ENCODE measurements at places on chromosomes 2 and 18. TPM values are rescaled to one million over a fixed set of nuclear protein-coding genes. Genes with fewer than 3 reads are reported as not detected.

MTHFD2 gene
- total RNA-seq = 37.3 TPM

PLEK gene
- total RNA-seq = 3.9 TPM

GKN2 gene
- total RNA-seq = not detected

FAM168B gene
- 82.0 TPM for total RNA-seq

- H3K27ac ChIP-seq = peak overlapping the region; percentile 99
- peaks cover 61% of the 10 kb centered on the region for H3K4me1 ChIP-seq
- H3K4me3 ChIP-seq = peak overlapping the region; percentile 99
- DNase-seq = no peak
- H3K36me3 ChIP-seq = peaks cover 12% of the 10 kb centered on the region
- no peaks in the 10 kb centered on the region for H3K27me3 ChIP-seq
Measured at GRCh38 chr2:173962583-173963110, 2.5 kb downstream of the SP3 start.

DNA sequence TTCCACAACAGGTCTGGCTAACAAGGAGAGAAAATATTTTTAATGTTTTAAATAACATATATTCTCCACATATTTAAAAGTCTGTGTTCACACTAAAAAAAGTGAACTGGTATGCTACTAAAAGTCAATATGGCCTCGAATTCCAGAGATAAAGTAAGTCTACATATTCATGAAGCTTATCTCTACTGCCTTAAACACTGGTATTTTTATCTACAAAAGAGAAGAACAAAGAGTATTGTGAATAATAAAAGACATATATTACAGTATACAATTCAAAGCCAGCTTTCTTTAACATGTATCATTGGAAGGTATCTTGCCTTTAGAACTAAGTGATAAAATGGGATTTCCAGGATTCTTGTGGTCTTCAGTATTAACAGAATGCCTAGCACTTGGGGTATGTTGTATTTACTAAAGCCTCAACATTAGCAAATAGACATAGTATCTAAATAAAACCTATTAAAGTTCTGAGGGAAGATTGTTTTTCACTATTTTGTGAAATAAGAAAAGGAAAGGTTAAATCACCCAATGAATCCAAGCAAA, 302.8 kb upstream of the CCDC68 start:
- H3K27me3 ChIP-seq = no peaks in the 10 kb centered on the region
- DNase-seq = no peak
- no peaks in the 10 kb centered on the region for H3K36me3 ChIP-seq

- H3K27ac ChIP-seq = no peak overlapping the region
- no peaks in the 10 kb centered on the region for H3K27me3 ChIP-seq
- peaks cover 34% of the 10 kb centered on the region for H3K4me1 ChIP-seq
- no peak overlapping the region for H3K4me3 ChIP-seq
- peaks cover 42% of the 10 kb centered on the region for H3K36me3 ChIP-seq
- DNase-seq = no peak
Measured at GRCh38 chr2:143730953-143731260, 601.7 kb downstream of the ARHGAP15 start.

DNA sequence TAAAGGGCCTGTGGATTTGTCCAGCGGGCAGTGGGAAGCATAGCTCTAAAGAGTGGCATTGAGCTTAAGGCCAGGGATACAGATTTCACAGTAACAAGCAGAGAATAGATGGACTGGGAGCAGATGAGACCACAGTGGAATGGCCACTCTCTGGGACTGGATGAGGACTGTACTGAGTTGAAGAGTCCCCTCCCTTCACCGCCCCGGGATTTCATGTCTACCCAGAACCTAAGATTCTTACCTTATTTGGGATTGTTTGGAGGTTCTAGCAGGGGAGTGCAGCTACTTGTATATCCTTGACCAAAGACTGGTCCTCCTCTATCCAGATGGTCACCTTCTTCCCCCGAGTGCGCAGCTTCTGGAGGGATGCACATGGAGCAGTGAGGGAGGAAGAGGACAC, 28.0 kb upstream of the EFEMP1 start:
- H3K4me1 ChIP-seq = no peaks in the 10 kb centered on the region
- DNase-seq = no peak
- H3K36me3 ChIP-seq = no peaks in the 10 kb centered on the region
- H3K4me3 ChIP-seq = no peak overlapping the region
- H3K27me3 ChIP-seq = peaks cover 17% of the 10 kb centered on the region

DNA sequence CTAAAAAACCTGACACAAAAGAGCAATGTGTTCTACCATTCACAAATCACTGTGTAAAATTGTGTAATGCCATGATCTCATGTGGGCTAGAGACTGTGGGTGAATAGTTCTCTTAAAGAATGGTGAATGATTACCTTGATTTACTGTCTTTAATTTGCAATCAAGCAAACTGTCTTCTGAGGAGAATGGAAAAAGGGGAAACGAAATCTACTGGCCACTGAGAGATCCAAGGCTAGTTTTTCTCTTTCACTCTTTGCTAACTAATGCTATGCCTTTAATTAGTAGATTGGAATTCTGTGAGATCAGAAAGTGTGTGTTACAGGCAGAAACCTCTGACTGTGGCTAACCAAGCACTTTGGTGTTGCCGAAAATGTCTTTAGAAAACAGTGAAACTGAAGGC, 422.7 kb downstream of the TGIF1 start:
- no peak for DNase-seq
- H3K27me3 ChIP-seq = peaks cover 6% of the 10 kb centered on the region
- no peak overlapping the region for H3K27ac ChIP-seq
- no peak overlapping the region for H3K4me3 ChIP-seq
- no peaks in the 10 kb centered on the region for H3K36me3 ChIP-seq

DNA sequence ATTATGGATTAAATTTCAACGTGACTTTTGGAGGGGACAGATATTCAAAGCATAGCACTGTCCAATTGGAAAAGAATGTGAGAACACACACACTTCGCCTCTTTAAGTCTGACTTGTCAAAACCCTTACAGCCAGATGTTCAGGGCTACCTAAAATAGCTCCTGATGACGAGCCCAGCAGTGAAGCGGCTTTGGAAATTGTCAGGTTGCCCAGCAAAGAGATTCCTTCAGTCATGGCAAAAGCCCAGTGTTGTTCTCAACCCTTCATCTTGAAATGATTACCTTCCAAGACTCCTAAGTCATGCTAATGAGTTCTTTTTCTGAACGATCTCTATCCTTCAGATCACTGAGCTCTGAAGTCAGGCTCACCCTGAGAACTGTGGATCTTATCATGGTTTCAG, 436.6 kb downstream of the LRATD1 start:
- no peaks in the 10 kb centered on the region for H3K4me1 ChIP-seq
- no peak for DNase-seq
- no peak overlapping the region for H3K27ac ChIP-seq
- no peaks in the 10 kb centered on the region for H3K36me3 ChIP-seq
- peaks cover 3% of the 10 kb centered on the region for H3K27me3 ChIP-seq

DNA sequence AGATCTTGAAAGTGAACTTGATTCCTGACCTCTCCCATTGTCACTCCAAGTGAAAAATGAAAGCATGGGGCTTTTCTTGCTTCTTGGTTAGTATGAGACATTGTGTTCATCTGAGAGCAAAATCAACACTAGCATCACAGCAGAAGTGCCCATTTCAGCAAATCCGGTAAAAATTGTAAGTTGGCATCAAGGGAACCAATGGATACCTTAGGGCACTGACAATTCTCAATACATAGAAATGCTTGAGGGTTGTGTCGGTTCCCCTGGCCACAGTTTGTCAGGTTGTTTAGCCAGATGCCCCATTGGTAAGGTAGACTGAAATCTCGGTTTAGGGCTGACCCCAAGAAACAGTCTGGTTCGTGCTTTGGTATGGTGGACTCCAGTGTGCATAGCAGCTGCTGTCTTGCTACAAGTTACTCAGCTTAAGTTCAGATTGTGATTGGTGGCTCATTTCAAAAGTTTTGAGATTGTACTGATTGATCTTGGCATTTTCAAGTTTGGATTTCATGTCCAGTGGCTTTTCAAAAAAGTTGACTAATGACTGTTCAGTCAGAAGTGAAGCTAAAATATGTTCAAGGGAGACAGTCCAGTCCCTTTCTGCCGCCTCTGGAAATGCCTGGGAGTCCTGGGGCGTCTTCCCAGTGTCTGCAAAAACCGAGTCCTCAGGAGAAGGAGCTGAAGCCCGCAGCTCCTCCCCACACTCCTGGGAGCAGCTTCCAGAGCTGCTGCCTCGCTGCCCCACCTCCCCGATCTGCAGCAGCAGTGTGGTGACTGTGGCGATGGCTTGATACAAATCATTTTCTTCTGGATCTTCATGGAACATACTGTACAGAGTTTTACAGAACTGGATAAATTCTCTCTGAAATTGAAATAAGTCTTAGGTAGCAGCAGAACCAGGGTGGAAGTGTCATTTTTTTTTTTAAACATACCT, 5.6 kb downstream of the RPL31 start:
- peaks cover 3% of the 10 kb centered on the region for H3K36me3 ChIP-seq
- no peak overlapping the region for H3K4me3 ChIP-seq
- H3K27me3 ChIP-seq = no peaks in the 10 kb centered on the region
- peaks cover 28% of the 10 kb centered on the region for H3K4me1 ChIP-seq
- H3K27ac ChIP-seq = peak overlapping the region; percentile 3

- H3K4me3 ChIP-seq = no peak overlapping the region
- peaks cover 35% of the 10 kb centered on the region for H3K4me1 ChIP-seq
- H3K27ac ChIP-seq = no peak overlapping the region
- H3K36me3 ChIP-seq = no peaks in the 10 kb centered on the region
Measured at GRCh38 chr2:119352357-119352756, 14.3 kb downstream of the C2orf76 start.

DNA sequence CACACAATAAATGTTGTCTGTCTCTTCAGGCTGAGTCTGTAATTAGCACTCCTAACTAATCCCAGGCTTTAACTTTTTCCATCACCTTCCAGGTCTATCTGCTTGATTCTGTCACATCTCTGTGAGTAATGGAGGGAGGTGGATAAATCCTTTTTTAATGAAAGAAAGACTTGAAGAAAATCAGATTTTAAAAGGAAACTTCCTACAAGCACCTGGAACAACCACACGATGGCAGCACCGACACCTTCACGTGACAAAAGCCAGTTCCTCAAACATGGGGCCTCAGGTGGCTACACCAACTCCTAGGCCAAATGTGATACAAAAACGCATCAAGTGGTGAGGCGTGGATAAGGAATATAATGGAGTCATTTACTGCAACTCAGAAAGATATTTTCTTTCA, 41.8 kb downstream of the TGFBRAP1 start:
- H3K27me3 ChIP-seq = no peaks in the 10 kb centered on the region
- H3K4me1 ChIP-seq = no peaks in the 10 kb centered on the region
- DNase-seq = peak; percentile 23
- no peak overlapping the region for H3K27ac ChIP-seq

DNA sequence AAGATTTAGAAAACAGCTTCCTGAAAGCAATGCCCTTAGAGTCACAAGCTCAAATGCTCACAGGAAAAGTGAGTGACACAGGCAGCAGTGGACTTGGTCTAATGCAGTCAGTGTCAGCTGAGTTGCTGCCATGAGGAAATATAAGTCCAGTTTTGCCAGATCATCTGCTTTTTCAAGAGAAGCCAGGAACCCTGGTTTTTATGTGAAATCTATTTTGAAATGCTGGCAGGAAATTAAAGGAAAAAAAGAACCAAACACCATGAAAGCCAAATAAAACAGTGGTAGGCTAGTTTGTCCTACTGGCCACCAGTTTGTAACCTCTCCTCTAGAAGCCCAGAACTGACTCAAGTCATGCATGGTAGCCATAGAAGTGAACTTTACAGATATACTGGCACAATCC, 109.2 kb downstream of the THADA start:
- H3K27me3 ChIP-seq = no peaks in the 10 kb centered on the region
- peak overlapping the region; percentile 33 for H3K27ac ChIP-seq
- H3K4me1 ChIP-seq = peaks cover 23% of the 10 kb centered on the region
- no peak for DNase-seq
- no peaks in the 10 kb centered on the region for H3K36me3 ChIP-seq
- no peak overlapping the region for H3K4me3 ChIP-seq

GRCh38 chr2:96325041-96325883, at the start of gene ITPRIPL1:
Gene ITPRIPL1, plus strand, starts transcription at chr2:96325317. Its CDS starts 523 bp downstream, at chr2:96325840.
- H3K27ac ChIP-seq = peak within 1 kb of the TSS; percentile 90
- peak; percentile 31 for DNase-seq

- no peak for DNase-seq
- peaks cover 12% of the 10 kb centered on the region for H3K4me1 ChIP-seq
- no peak overlapping the region for H3K4me3 ChIP-seq
Measured at GRCh38 chr2:222792001-222792611, 68.7 kb upstream of the ACSL3 start.

DNA sequence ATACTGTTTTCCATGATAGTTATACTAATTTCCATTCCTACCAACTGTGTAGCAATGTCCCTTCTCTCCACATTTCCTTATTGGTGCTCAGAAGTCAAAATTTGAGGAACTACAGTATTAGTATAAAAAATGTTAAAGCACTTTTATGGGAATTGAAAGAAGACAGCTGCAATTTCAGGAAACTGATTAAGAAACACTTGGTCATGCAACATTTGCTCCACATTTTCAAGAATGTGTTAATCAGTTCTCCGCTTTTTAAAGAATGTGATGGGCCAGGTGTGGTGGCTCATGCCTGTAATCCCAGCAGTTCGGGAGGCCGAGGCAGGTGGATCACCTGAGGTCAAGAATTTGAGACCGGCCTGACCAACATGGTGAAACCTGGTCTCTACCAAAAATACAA, 33.6 kb upstream of the MGAT4A start:
- H3K27ac ChIP-seq = peak overlapping the region; percentile 64
- no peak overlapping the region for H3K4me3 ChIP-seq
- no peaks in the 10 kb centered on the region for H3K27me3 ChIP-seq
- no peaks in the 10 kb centered on the region for H3K36me3 ChIP-seq

DNA sequence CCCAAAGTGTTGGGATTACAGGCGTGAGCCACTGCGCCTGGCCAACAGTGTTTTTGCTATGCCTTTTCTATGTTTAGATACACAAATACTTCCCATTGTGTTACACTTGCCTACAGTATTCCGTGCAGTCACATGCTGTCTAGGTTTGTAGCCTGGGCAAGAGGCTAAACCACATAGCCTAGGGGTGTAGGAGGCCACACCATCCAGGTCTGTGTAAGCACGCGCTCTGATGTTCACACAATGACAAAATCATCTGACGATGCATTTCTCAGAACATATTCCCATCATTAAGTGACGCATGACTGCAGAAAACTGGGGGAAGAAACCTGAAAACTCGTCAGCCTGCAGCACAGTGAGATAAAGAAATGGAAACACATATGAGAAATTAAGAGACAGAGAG, 46.1 kb upstream of the TWIST2 start:
- H3K27me3 ChIP-seq = peaks cover 35% of the 10 kb centered on the region
- no peaks in the 10 kb centered on the region for H3K36me3 ChIP-seq
- H3K4me3 ChIP-seq = no peak overlapping the region
- no peak overlapping the region for H3K27ac ChIP-seq
- DNase-seq = no peak
- no peaks in the 10 kb centered on the region for H3K4me1 ChIP-seq

GRCh38 chr2:198321522-198322088, 517.2 kb downstream of the PLCL1 start:
- no peak for DNase-seq
- H3K27me3 ChIP-seq = peaks cover 17% of the 10 kb centered on the region
- H3K36me3 ChIP-seq = no peaks in the 10 kb centered on the region
- H3K27ac ChIP-seq = no peak overlapping the region
- H3K4me1 ChIP-seq = peaks cover 1% of the 10 kb centered on the region

- H3K27ac ChIP-seq = peak overlapping the region; percentile 63
- no peak for DNase-seq
- H3K4me3 ChIP-seq = peak overlapping the region; percentile 85
Measured at GRCh38 chr2:109217362-109218086, 88.5 kb downstream of the SH3RF3 start.
